ENCODE measurements at places on chromosomes 11 and 22.

- DNase-seq, result peak; percentile 23
These were observed 38.3 kb upstream of the TFIP11 start for GRCh38 chr22:26550498-26551033.

DNA sequence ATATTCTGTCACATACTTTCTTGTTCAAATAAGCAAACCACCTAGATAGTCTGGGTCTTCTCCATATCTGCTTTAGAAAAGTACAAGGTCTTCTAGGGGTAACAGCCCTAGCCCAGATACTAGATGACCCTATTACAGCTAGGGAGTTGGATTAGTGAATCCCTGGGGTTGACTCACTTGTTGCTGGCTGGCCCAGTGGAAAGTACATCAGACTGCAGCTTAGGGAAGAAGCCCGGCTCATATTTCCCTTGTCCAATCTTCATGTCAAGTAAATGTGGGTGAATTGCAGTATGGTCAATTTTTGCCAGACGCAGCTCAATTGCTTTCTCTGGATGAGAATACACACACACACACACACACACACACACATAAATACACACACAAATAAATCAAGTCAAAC, 79.1 kb upstream of the SCUBE2 start:
- DNase-seq, result no peak

DNA sequence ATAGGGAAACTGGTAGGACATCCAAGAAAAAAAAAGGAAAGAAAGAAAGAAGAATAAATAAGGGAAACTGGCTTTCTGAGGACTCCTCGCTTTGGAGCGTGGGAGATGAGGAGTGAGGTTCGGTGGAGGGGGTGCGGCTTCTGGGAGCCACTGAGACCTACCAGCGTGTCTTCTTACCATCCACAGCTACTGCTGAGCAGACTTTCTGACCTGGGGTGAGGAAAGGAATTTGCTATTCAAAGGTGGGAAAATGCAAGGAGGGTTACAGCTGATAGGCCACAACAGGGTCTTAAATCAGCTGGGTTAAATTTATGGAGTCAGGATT, 488 bp upstream of the SELENOM start:
- DNase-seq, result no peak

DNA sequence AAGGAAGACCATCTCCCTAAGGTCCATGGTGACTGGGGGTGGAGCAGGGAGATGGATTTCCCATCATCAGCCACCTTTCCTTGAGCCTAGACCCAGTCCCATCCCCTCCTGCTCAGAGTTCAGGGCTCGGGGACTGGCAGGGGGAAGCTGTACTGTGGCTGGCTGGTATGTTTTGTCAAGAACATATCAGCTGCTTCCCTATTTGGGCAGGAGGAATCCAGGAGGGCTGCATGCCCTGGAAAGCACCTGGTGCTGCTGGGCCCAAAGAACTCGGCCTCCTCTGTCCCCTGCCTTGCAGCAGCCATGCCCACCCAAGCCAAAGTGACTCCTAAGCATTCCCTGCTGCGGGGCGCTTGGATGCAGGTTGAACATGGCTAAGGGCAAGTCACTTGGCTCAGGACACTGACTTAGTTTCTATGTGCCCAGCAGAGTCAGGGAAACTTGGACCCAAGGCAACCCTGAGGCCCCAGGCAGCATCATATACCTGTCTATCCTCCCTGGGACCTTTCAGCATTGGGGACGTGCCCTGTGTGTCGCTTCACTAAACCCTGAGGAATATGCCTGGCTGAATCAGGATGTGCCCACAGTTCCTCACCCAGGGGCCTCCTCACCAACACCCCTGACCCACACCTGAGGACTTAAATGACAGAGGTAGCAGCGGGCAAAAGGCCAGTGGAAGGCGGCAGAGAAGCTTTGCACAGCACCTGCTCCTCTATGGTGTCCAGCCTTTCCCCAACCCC, 43.1 kb downstream of the BUD13 start:
- DNase-seq, result no peak

- no peak for DNase-seq
These were observed 13.8 kb upstream of the TFIP11 start for GRCh38 chr22:26525946-26526564.

DNA sequence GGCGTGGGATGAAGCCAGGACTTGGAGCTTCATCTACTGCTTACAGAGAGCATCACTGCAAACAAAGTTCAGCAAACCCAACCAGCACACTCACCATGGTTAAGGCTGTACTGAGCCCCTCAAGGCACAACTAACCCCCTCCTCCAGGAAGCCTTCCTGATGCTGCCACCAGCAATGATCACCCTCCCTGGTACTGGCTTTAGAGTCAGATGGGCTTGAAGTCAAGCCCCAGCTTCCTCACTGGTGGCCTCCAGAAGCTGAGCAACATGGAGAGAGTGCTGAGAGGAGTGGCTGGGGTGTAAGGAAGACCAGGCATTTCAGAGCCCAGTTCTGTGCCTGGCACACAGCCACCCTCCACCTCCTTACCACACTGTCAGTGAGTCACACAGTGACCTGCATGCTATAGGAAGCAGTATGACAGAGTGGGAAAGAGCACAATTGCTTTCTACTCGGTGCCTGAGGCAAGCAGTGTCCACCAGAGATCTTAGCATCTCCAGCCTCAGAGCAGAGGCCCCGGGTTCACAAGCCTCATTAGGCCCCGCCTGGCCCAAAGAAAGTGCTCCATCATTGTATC, 24.7 kb upstream of the BAIAP2L2 start:
- no peak for DNase-seq

- peak; percentile 28 for DNase-seq
These were observed 46.0 kb downstream of the RPL27A start for GRCh38 chr11:8728563-8728962.

DNA sequence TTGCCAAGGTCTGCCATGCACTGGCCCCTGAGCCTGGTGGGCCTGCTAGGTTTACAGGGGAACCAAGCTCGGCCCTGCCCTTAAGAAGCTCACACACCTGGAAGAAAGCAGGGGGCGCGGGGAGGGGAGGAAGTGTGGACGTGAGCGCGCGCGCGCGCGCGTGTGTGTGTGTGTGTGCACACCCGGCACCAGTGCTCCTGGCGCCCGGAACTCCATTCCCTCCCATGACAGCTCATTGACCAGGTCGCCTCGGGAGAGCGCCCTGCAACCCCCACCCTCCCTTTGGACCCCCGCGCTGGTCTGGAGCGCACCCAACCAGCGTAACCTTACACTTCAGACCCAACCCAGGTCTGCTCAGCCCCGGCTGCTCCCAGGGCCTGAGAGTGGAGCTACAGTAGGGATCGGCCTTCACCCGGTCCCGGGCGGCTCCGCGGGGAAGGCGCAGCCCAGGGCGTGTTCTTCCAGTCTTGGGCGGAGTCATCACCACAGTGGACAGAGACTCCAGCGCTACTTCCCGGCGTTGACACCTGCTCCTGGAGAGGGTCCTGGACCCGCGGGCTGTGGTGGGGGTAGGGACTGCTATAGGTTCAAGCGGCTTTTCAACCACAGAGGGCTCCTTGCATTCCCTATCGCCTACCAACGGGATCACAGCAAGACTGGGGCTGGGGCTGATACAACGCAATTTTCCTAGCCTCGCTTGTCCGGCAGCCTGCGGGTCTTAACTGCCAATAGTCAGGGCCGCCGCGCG, 1.5 kb downstream of the GALNT18 start:
- DNase-seq, result peak; percentile 87

DNA sequence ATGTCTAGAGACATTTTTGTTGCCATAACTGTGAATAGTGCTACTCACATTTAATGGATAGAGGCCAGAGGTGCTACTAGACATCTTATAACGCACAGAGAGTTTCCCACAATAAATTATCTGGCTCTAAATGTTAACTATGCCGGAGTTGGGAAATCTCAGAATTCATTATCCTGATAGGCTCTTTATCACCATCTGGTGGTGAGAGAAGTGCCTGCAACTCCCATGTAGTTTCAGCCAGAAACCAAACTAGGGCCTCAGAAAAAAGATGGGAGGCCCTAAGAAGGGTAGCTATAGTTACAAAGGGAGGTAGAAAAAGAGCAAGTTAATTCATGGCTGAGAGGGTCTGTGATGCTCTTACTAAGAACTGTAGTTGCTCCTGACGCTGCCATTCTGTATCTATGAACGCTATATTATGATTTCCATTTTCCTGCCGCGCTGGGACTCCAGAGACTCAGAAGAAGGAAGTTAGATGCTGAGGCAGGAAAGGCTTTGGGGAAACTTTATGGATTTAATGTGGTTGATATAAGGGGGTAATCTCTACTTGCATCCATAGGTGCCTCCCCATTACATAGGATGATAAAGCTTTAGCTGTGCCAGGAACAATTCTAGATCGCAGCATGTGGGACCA, 22.9 kb upstream of the MRPL17 start:
- peak; percentile 57 for DNase-seq

DNA sequence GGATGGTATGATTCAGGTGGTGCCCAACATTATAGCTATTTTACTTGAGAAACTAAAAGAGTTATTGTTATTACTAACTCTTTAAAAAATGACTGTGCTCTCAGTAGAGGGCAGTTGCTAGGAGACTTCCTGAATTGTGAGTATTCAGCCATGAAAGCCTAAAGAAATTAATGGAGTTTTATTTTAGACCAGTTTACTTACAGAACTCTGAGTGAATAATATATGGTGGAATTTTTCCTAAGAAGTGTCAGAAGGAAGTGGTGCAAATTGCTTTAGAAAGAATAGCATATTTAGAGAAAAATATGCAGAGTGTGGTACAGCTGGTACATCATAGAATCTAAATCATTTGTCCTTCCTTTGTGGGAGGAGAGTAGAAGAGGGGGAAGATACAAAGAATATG, 689.9 kb upstream of the CCDC90B start:
- DNase-seq, result no peak

GRCh38 chr11:21426931-21427330, 757.5 kb downstream of the NELL1 start:
- peak; percentile 94 for DNase-seq

DNA sequence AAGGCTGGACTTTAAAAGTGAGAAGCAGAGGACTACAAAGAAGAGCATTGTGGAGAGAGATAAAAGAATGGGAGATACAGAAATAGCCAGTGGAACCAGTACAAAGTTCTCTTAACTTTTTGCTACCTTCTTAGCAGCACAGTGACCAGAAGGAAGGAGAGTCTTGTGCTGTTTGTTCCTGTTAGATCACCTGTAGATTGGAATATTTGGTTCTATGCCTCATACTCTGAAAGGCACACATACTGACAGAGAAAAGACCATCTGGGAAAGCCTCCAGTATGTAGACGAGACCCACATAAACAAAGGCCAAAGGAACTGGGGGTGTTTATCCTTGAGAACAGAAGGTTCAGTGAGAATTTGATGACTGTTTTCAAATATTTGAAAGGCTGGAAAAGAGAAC, 18.7 kb downstream of the RNF141 start:
- no peak for DNase-seq

DNA sequence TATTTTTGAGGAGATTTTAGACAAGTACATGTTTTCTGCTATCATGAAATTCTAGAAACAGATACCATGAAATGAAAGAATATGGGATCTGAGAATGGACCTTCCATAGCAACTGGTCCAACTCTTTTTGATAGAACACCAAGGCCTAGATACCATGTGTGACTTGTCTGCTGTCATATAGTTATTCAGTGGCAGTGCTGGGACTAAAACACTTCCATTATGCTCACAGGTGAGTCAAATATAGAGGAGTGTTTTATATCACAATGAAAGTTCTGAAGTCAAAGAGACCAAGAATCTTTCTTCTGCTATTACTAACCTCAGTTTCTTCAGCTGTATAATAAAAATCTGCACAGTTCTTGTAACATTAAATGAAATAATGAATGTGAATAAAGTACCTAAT, 276.9 kb downstream of the DCDC1 start:
- DNase-seq, result no peak

GRCh38 chr22:46056546-46057245, 79.7 kb upstream of the WNT7B start:
- DNase-seq, result peak; percentile 67

DNA sequence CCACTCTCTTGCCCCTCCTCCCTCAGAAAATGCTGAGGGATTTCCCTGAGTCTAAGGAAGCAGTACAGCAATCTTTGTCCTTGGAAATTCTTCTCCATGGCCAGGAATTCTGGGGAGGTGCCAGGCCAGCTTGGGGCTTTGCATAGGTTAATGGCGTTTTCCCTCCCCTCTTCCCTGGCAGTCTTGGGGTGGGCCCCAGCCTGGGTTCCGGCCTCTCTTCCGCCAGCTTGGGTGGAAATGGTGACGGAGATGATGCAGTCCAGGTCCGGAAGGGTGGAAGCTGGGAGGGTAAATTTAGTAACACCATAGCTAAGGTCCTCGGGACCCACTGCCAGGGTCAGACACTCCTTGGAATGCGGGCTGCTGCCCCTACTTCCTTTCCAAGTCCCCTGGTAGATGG, 5.0 kb downstream of the PHLDB1 start:
- DNase-seq, result no peak

DNA sequence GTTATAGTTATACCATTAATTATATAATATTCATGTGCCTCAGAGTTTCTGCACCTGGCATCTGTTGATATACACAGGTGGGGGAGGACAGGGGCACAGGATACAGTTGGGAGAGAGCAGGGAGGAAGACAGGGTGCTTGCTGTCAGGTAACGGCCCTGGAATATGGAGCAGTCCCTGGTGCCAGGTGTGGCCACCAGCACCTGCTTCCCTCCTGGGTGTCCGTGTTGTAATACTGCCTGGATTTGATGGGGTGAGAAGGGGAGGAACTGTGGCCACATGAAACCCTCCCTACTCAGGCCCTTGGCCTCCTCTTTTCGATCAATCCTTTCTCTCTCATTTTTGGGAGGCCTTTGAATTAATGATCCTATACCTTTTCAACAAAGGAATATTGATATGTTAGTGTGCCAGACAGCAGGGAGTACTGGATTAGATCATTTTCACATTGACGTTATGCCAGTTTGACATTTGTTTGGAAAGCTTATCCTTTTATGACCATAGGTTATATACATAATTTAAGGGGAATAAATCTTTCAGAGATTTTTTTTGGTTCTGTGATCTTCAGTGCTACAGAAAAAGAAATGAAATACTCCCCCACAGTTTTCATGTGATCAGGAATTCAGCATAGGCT, 88.6 kb downstream of the TEAD1 start:
- peak; percentile 99 for DNase-seq

GRCh38 chr11:14927146-14927545, 35.1 kb upstream of the CYP2R1 start:
- no peak for DNase-seq

GRCh38 chr22:32823024-32823730, 21.7 kb downstream of the TIMP3 start:
- DNase-seq, result peak; percentile 48

DNA sequence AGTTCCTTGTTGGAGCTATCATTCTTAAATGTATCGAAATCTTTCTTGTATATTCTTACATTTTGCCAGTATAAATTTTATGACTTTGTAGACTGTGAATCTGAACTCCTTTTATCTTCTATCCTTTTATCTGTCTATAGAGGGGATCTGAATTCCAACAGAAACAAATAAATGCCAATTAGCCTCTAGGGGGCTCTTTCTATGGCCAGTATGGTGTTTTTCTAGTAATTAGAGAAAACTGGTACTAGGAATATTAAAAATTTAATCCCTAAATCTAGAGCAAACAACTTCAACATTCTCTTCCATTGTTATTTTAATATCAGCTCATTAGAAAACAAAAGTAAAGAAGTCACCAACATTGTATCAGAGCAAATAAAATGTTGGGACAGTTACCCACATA, 21.5 kb upstream of the CAT start:
- no peak for DNase-seq

- DNase-seq, result no peak
These were observed 28.2 kb downstream of the OR6Q1 start for GRCh38 chr11:58059007-58059350.
